Hepatocyte (in vitro differentiated cells): ENCODE measurements at places on chromosomes 3 and 15.

DNA sequence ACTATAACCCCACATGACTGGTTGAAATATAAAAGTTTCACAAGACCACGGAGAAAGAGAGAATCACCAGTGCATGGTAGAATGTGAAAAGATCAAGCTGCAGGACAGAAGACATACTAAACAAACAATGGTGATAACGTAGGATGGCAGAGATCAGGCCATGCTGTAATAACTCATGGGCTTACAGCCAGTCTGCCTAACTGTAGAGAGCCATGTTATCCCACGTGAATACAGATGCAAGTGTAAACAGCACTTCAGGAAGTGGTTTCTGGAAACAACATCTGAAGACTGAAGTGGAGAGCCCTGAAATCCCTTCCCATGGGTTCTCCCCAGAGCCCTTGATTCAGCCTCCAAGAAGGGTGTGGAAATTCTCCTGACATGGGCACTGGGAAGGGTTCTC is 103.2 kb upstream of the SLCO2A1 start:
- DNase-seq: no peak

GRCh38 chr3:81472600-81473362 is 288.7 kb downstream of the GBE1 start:
- no peak for DNase-seq

- peak; percentile 63 for DNase-seq
Measured at GRCh38 chr3:123411340-123412040, 37.4 kb downstream of the ADCY5 start.

GRCh38 chr3:33231756-33232465 is 13.3 kb upstream of the SUSD5 start:
- no peak for DNase-seq

GRCh38 chr3:173778251-173778650 is 380.7 kb downstream of the NLGN1 start:
- DNase-seq: no peak

GRCh38 chr3:40191850-40192448 is 117.6 kb upstream of the EIF1B start:
- DNase-seq: peak; percentile 77

GRCh38 chr15:27201425-27201824 is 230.4 kb downstream of the GABRG3 start:
- no peak for DNase-seq

DNA sequence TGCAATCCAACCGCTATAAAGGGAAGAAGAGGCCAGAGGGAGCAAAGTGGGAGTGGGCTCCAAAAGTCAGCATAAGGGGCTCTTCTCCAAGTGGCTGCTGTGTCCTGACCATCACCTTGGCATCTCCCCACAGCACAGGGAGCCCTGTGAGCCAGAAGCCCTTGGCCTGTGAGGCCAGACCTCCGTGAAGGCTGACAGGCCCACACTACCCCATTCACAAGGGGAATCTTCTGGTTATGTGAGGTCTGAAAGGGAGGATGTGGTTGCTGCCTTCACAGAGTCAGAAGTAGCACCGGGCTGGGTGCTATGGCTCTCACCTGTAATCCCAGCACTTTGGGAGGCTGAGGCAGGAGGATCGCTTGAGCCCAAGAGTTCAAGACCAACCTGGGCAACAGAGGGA is 2.6 kb upstream of the ULK3 start:
- DNase-seq: no peak

GRCh38 chr15:67403428-67404154 is 117.3 kb upstream of the C15orf61 start:
- DNase-seq: no peak

GRCh38 chr15:29589975-29590374 is 232.3 kb downstream of the TJP1 start:
- DNase-seq: no peak

DNA sequence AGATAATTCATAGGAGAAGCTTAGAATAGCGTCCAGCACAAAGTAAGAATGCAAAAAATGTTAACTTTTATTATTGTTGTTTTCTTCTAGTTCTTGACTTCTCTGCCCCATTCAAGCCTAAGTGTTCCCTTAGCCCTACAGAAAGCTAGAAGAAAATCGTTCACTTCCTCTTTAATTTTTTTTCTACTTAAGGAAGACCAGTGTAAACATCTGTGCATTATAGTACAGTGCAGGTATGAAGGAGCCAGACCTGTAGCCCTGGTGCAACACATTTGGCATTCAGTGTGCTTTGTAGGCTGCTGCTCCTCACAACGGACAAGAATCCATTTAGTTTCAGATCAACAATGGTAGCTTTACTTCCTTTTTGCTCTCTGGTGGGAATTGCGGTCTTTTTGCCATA is 127.8 kb upstream of the SLC7A14 start:
- DNase-seq: no peak

DNA sequence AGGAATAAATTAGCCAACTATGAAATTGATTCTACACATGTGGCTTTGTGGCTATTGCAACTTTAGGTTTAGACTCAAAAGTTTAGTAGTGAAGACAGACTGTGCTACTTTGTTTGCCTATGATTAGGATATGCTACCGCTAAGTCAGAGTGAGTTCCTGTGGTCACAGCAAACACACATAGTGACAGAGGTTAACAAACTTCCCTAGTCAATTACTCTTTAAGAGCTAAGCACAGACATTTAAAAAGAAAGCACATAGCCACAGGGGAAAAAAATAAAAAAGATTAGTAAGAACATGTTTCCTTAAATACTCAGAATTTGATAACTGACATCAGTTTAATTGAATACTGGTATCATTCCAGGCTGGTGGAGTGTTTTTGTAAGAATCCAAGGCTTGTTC is 207.1 kb downstream of the GBE1 start:
- DNase-seq: no peak

DNA sequence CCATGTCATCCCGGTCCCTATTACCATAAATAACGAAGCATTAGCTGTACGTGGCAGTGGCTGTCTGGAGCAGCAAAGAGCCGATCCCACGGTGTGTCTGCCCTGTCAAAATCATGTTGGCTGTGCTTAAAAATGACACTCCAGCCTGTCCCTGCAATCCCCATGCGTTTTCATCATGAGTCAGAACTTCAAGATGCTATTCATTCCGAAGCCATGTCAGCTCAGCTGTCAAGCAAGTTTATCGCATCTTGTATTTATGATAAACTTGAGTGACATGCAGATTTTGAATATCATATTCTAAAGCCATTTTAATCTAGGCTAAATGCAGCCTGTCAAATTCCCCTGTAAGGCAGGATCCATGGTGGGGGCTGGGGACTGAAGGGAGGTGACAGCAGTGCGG is 152.4 kb downstream of the TJP1 start:
- no peak for DNase-seq

GRCh38 chr3:179304605-179305004 is 18.2 kb upstream of the ZNF639 start:
- DNase-seq: no peak

DNA sequence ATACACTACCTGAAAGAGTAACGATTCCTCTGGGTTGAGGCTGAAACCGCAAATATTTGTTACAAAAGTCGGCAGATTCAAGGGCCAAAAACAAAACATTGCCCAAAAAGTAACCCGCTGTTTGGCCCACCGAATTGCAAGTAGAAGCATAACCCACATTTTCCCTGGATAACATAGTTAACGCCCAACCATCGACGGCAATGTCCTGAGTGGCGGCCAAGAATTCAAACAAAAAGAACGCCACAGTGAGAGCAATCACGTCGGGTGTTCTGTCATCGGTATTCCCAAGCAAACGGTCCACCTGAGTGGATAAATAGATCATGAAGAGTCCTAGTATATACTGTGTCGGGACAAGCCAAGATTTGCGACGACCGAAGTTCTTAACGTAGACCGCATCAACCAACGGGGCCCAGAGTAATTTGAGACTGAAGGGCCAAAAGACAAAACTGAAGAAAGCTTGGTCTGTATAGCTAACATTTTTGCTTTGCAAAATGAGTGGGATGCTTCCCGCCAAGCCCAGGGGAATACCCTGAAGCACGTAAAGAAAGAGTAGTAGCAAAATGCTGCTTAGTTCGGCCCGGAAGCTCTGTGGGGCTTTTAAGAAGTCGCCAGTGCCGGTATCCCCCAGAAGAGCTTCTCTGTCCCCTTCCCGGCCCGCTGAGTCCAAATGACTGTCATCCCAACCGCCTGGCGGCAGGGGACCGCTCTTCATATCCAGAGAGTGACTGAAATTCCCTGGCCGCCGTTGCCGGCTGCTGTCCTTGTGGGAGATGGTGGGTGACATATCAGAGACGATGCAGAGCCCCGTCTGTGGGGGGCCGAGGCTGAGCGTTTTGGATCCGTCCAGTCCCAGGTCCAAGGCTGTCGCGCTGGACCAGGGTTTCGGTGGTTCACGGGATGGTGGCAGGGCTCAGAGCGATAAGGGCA is 750 bp downstream of the SLC33A1 start:
- DNase-seq: peak; percentile 54

GRCh38 chr3:20066850-20067617 is 26.8 kb downstream of the KAT2B start:
- DNase-seq: no peak

DNA sequence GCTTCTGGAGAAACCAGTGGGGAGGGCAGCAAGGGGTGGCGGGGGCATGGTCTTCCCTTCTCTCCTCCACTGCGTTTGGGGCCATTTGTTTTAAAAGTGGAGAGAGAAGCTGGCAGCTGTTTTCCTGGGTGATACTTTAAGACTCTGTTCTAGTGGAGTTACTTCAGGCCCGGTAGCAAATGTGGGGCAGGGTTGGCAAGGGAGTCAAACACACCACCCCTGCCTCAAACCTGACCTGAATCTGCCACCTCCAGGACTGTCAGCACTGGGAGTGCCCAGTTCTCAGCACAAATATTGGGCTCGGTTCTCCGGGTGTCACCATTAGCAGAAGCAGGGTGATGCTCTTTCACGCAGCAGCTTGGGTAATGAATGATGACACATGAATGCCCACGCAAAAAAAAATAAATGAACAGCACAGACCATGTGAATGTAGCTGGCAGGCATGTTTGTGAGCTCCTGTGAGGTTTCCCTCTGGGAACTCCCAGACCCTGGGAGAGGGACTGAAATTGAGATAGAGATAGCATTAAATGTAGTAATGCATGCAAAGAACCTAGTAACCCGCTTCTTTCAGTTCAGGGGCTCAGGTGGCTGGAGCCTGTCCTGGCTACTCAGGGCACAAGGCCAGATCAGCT is 424.0 kb downstream of the MCTP2 start:
- DNase-seq: no peak

DNA sequence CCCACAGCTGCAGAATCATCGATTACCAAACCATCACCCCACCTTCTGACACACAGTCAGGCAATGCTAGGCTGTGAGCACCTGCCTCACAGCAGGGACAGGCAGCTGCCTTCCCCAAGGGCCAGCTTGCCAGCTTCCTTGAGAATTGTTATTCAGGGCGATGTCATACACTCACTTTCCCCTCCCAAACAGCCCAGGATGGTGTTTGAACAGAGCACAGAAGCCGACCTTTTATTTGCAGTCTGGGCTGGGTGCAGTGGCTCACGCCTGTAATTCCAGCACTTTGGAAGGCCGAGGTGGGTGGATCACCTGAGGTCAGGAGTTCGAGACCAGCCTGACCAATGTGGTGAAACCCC is 84.5 kb upstream of the HERC1 start:
- DNase-seq: no peak

- DNase-seq: no peak
Measured at GRCh38 chr3:45095916-45096526, 50.2 kb downstream of the CDCP1 start.

DNA sequence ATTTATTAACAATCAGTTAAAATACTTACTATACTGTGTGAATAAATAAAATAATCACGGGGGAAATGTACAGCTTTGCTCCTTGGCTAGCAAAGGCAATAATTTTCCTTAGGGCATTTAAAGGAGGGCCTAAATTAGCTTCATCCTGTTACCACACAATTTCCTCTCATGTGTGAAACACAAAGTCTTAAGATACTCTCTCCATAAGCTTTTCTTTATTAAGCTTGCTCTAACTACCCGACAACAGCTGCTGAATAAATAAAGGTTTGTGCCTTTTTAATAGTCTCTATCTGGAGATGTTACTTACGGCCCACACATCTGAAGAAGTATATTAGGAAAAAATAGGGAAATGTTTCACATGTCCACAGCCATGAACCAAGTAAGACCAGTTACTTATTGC is 29.7 kb downstream of the ZNF106 start:
- no peak for DNase-seq

GRCh38 chr15:63449731-63450130 is 54.7 kb upstream of the USP3 start:
- peak; percentile 47 for DNase-seq

GRCh38 chr3:194103983-194104751 is 31.8 kb upstream of the HES1 start:
- DNase-seq: no peak

GRCh38 chr3:183958775-183959174 is 58.9 kb downstream of the ABCC5 start:
- DNase-seq: no peak

DNA sequence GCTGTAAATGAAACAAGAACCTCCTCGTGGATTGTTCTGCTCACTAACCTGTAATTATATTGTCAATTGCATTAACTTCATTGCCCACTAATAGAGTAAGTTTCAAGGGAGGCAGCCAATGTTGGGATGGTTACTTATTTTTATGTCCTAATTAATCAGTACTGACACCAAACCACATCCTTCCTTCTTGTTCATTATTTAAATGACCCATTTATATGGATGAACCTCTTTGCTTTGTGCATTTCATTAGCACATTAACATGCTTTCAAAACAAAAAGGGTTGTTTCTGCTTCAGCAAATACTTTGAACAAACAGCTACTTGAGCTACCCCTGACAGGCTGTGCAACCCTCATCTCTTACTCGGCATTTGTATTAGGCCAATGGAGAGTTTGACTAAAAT is 374.2 kb downstream of the MECOM start:
- no peak for DNase-seq

DNA sequence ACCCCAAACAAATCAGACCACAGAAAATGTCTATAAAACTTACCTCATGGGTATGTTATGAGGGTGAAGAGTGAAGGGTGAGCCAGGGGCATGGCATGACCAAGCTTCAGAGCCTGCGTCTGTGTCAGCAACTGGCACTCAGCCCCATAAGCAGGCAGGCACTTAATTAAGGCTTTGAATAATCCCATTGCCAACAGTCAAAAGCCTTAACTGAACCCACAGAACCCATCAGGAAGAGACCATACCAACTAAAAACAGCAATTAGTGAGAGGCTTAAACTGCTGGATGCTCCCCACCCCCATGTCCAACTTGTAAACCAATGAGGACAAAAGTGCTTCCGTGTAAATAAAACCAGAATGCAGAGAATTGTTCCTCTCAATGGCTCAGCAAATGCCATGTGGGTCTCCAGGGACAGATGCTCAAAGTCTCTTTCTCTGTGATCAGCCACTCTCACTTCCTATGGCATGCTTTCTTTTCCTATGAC is 126.0 kb downstream of the MYLK start:
- no peak for DNase-seq

DNA sequence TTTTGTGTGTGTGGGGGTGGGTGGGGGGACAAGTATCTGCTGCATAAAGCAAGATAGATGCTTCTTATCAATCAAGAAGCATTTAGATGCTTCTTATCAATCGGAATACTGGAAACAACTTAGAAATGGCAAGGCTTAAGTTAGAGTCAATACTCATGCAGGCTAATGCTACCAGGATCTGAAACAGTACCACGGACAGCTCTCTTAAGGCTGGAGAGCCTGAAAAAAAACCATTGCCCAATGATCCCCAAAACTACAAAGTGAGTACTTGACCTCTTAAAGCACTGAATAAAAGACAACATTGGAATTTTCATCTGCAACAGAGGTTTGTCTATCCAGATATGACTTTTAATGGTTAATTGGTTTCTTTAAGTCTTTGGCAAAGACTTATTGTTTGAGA is 262.3 kb downstream of the GAP43 start:
- peak; percentile 18 for DNase-seq
